ENCODE measurements at places on chromosomes 2 and 18. TPM values are rescaled to one million over a fixed set of nuclear protein-coding genes. Genes with fewer than 3 reads are reported as not detected.

Gene LONRF2
- 0.10 TPM for total RNA-seq

Gene CBLN2
- not detected for total RNA-seq

Gene GALNT3
- total RNA-seq: 27.7 TPM

Gene COBLL1
- not detected for total RNA-seq

Gene RTKN
- total RNA-seq: 1.1 TPM

Gene HSPD1
- 229 TPM for total RNA-seq

Gene PXDN
- total RNA-seq: not detected

Gene CHRND
- total RNA-seq: not detected

Gene HOXD10
- not detected for total RNA-seq
